ENCODE measurements at places on chromosomes 3 and 15.

- DNase-seq = no peak
Observed at GRCh38 chr3:22734207-22734606, 468.9 kb upstream of the UBE2E2 start.

DNA sequence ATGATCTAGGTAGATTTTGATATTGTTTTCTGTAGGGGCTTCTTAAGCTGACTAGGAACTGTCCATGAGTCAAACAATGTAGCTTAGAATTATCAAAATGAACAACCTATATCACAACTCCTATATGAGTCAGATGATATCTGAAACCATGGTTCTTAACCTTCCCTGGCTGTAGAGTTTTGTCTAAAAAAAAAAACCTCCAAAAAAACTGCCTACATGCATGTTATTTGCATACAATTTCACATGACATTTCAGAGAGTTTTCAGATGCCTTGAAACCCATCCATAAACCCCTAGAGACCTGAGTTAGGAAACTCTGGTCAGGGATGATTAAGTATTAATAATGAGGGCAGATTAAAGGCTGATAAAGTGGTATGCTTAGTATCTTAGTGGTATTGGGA is 157.0 kb downstream of the CHST2 start:
- DNase-seq = no peak

- peak; percentile 57 for DNase-seq
Observed at GRCh38 chr3:22960105-22960984, 242.8 kb upstream of the UBE2E2 start.

GRCh38 chr15:88736204-88736603 is 67.0 kb upstream of the ACAN start:
- no peak for DNase-seq

DNA sequence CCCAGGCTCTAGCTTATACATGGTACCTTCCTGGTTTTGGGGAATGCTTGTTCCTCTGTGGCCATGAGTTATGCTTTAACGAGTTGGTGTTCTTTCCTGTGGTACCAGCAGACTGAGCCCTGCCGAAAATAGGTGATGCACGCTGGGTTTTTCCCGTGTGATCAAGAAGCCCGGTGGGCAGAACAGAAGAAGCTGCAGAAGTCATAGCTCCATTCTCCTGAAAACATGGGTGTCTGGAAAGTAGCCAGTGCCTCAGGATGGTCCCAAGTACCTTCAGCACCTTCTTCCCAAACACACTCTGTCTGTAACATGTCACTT is 25.2 kb downstream of the MAPKBP1 start:
- no peak for DNase-seq
